ENCODE measurements at places on chromosomes 3 and 15.
A peak's percentile ranks its signal among the peaks of the same experiment; 100 is the strongest.

GRCh38 chr3:101533603-101533968 lies 20.6 kb upstream of the SENP7 start:
- no peak for DNase-seq

DNA sequence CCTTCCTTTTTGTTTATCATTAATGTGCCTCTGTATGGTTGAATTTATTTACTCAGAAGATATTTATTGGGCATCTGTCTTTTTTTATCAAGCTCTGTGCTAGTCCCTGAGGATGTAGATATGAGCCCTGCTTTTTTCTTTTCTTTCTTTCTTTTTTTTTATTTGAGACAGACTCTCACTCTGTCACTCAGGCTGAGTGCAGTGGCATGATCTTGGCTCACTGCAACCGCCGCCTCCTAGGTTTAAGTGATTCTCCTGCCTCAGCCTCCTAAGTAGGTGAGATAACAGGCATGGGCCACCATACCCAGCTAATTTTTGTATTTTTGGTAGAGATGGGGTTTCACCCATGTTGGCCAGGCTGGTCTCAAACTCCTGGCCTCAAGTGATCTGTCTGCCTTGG lies 58.5 kb downstream of the MBNL1 start:
- no peak for DNase-seq

- DNase-seq = no peak
Observed at GRCh38 chr15:61824291-61824690, 236.0 kb downstream of the VPS13C start.

DNA sequence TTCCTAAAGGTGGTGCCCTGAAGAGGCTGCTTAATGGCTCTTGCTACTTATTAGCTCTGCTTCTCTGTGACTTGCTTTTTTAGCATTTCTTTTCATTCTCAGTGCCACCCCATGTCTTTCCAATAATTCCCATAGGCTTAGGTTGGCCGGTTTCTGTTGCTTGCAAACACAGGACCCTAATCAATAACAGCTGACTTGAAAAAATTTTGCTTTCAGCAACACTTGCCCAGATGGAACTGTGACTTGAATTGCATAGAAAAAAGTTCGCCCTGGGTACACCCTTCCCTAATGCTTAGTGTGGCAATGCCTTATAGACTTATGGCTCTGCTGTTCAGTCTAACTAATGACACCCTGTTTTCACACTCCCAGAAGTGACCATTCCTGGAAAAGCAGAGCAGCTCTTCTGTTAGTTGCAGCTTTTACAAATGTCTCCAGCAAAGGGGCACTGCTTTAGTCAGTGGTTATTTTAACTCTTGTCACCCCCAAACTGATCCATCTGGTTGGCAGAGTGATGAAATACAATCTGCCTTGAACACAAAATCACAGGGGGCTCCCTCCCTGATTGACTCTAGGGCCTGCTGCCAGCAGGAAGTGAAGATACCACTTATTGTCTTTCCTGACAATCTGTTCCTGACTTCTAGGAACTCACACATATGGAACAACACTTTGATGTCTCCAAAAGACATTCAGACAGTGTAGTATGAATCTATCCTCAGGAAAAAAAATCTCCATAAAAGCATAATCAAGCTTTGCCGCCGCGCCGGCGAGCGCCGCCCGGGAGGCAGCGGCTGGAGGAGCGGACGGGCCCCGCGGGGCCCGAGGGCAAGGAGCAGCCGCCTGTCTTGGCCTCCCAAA lies 9.7 kb upstream of the SLMAP start:
- DNase-seq = no peak

- DNase-seq = no peak
Observed at GRCh38 chr3:30544812-30545211, 61.6 kb upstream of the TGFBR2 start.

DNA sequence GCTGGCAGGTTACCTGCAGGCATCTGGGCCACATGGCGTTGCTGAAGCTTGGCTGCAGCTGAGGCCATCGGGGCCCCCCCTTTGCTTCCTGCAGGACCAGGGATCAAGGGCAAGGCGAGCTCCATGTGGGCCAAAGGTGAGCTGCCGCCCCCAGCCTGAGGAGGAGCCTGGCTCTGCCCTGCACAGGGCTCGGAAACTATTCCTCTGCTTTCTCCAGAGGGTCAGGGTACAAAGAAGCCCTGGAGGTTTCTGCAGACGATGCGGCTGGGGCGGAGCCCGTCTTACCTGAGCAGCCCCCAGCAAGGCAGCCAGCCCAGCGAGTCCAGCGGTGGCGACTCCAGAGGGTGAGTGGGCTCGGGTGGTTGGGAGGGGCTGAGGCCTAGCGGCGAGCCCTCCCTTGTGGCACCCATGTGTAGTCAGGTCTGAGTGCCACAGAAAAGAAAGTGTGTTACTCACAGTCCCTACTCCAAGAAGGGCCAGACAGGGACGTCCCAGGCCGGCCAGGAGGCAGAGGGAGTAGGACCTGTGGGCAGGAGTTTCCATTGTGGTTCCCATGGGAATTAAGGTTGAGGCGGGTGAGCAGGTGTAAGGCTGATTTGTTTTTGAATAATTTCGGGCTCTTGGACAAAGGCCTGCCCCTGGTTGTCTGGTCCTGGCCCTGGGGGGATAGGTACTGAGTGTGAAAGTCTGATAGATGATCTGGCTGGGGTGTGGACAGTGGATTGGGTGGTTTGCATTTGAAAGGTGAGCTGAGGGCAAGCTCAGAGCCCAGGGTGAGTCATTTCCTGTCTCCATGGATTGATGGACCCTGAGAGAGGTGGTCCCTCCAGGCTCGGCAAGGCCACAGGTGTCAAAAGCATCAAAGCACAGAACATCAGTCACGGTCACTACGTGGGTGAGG lies 25.4 kb downstream of the CFAP100 start:
- peak; percentile 17 for DNase-seq

DNA sequence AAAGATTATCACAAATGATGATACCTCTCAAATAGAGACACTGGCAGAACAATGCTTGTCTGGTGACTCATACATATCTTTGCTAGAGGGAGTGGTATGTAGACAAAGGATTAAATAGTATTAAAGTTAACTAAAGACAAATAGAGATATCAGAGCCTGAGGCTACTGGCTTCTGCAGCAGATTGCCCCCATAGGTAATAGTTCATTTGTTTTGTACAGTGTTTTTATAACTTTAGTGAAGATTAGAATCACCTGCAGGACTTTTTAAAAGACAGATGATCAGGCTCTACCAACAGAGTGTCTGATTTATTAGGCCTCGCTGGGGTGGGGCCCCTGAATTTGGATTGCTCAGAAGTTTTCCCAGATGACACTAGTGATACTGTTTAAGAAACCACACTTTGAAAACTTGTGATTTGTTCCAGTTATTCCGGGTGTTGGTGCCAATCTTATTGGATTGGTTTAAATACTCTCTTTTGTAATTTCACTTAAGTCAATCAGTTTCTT lies 96.4 kb downstream of the NAALADL2 start:
- no peak for DNase-seq

GRCh38 chr3:30347679-30348216 lies 258.7 kb upstream of the TGFBR2 start:
- no peak for DNase-seq

- DNase-seq = no peak
Observed at GRCh38 chr3:9340472-9340902, 22.4 kb upstream of the THUMPD3 start.

- DNase-seq = no peak
Observed at GRCh38 chr3:133983126-133983525, 46.6 kb downstream of the SLCO2A1 start.

DNA sequence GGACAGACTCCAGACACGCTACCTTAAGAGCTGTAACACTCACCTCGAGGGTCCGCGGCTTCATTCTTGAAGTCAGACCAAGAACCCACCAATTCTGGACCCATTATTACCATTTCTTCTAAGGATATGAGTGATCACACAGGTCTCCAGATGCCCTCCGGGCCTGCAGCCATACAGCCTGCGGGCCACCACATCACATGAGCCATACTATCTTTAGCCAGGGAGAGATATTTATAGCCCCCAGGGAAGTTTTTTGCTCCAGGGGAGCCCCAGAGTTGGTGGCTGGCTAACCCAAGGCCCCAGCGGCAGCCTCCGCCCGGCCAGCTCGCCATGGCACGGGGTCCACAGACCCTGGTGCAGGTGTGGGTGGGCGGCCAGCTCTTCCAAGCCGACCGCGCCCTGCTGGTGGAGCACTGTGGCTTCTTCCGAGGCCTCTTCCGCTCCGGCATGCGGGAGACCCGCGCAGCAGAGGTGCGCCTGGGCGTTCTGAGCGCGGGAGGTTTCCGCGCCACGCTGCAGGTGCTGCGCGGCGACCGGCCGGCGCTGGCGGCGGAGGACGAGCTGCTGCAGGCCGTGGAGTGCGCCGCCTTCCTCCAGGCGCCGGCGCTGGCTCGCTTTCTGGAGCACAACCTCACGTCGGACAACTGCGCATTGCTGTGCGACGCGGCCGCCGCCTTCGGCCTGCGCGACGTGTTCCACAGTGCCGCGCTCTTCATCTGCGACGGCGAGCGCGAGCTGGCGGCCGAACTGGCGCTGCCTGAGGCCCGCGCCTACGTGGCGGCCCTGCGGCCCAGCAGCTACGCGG lies at the start of gene KBTBD13:
TSS of gene KBTBD13 (plus strand) at position 261 of the 805 bp plus-strand sequence. CDS start at position 331, 70 bp downstream.
- DNase-seq = no peak

DNA sequence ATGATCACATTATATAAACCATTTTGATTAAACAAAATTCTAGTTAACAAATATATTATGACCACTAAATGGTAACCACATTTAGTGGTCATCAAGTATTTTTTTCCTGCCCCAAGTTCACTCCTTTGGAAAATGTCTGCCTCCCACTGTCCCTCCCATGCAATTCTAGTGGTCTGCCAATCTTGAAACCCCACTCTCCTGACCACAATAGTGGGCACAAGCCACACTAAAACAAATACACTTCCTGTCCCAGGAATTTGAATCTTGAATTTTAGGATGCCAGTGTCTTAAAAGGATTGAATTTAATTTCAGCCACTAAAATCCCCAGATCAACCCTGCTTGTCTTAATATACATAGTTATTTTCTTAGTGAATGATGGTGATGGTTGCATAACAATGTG lies 14.0 kb upstream of the GPR156 start:
- no peak for DNase-seq

DNA sequence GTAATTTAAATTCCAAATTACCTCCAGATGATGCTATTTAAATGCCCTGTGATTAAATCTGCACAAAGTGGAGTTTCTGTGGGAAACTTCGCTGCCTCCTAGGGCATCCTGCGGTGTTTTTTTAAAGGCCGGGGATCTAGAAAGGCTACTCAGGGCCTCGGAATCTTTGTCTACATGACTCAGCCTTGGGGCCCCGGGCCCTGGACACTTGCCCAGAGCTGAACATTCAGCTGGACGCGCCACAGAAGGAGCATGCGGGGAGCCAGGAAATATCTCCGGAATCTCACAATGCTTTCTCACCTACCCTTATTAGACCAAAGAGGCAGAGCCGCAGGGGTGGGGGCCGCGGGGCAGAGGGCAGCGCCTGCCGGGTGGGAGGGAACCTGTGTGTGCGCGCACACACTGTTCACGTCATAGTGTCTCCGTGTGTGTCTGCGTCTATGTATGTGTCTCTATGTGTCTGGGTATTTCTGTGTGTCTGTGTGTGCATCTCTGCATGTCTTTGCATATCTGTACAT lies 145.5 kb upstream of the TPM1 start:
- DNase-seq = no peak

- peak; percentile 15 for DNase-seq
Observed at GRCh38 chr3:189563853-189564563, 67.2 kb upstream of the TP63 start.

DNA sequence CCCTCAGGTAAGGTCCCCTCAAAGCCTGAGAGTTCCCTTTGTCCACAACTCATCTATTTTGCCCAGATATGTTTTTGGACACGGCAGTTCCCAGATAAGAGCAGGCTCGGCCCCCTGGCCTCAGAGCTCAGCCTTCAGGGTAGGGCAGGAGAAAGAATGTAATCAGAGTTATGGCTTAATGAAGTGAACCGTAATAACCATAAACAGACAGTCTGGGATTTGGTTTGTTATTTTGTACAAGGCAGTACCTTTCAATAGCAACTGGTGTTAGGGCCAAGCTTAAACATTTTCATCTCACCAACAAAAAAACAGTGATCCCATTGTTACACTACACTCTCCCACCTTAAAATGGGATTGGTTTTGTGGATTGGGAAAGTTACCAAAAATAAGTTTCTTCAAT lies 12.2 kb upstream of the ALDH1A3 start:
- no peak for DNase-seq

DNA sequence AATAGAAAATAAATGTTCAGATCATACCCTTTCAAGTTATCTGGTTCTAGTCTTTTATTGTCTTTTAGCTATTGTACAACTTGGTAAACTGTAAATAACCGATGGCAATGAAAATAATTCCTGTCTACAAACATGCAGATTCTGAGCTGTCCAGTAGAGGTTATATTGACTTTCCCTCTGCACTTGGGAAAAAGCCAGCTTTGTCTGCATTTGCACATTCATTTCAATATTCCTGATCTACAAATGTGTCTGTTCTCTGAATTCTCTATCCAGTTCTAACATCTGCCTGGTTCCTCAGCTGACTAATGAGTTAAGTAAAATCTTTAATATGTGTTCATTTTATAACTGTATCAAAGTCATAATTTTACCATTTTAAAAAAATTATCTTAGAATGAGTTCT lies 408.5 kb downstream of the ERC2 start:
- no peak for DNase-seq

DNA sequence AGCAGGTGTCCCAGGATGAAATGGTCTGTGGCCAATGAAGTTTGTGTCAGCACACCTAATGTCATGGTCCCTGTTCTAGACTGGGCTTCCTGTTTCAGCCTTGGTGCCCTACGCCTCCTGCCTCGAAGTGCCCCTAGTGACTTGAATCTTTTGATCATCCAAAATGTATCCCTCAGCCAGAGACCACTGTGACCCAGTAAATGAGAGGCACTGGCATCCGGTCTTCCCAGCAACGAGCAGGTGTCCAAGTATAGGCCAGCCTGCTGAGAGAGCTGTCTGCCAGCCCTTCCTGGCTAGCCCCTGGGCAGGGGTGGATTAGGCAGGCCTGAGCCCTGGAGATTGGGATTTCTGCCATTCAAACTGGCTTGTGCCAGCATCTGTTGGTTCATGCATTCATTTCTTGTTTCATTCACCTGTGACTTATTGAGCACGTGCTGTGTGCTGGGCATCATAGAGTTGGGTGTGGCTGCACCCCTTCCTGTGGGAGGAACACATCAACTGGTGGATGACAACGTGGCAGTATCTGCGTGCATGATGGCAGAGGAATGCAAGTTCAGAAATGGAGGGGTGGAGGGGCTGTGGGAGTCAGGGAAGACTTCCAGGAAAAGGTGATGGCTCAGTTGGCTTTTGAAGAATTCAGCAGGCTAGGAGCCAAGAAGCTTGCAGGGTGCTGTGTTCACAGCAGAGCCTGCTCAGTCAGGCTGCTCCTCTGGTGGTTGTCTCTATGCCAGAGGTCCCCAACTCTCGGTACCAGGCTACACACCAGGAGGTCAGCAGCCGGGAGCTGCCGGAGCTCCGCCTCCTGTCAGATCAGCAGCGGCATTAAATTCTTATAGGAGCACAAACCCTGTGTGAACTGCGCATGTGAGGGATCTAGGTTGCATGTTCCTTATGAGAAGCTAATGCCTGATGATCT lies 21.6 kb downstream of the ESYT3 start:
- no peak for DNase-seq

DNA sequence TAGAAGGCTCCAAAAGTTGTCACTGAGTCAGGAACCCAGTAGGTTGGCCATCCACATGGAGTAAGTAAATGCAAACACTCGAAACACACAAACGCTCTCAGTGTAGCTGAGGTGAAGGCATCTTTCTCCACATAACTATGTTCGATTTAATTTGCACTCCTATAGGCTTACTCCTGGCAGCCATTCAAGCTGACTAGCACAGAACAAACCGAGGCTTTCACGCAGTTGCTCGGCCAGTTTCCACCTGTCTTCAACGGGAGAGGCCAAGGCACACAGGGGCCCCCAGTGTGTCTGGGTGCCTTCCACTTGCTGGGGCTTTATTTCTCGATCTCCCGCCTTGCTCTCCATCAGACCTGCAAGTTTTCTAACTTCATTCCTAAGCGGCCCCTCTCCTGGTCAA lies 18.9 kb downstream of the RGMA start:
- no peak for DNase-seq

All from NCI-H526 treated with DMSO at 0.1 percent for 48 hours (cell line).